ENCODE measurements at places on chromosomes 13 and 19. TPM values are rescaled to one million over a fixed set of nuclear protein-coding genes. Genes with fewer than 3 reads are reported as not detected.

DNA sequence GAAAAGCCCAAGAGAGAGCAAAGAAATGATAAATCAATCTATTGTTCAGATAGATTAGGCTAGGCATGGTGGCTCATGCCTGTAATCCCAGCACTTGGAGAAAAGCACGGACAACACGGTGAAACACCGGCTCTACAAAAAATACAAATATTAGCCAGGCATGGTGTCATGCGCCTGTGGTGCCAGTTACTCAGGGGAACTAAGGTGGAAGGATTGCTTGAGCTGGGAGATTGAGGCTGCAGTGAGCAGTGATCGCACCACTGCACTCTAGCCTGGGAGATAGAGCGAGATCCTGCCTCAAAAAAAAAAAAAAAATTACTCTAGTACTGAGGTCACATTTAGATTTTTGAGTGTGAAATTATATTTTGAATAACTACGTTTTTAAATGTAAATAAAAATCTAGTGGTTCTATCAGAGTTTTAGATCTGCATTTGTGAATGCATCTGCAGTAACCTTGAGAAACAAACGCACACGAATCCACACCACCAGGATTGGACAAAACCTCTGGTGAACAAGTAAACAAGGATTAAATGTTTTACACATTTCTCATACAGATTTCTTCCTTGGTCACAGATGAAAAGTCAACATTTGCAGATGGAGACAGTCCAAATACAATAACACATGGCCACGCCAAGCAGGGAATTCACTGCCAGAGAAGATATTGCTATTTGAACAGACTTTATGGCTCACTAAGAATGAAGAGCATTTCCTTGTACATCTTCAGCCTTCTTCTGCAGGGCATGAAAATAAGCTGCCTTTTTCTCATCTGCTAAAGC is 917.6 kb downstream of the PCDH9 start:
- no peak for DNase-seq

DNA sequence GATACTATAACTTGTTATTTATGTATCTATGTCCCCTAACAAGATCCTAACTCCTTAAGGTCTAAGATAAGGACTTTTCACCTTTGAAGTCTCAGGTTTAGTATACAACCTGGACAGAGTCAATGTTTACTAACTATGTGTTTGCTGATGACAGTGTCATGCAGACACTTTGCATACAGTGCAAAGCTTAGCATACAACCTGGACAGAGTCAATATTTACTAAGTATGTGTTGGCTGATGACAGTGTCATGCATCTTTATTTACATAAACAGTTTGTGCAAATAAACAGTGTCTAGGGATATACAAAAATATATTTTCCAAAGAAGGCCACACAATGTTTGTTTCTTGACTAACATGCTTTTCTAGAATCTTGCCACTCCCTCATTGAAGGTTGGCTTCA is 34.7 kb downstream of the DCT start:
- DNase-seq = no peak

DNA sequence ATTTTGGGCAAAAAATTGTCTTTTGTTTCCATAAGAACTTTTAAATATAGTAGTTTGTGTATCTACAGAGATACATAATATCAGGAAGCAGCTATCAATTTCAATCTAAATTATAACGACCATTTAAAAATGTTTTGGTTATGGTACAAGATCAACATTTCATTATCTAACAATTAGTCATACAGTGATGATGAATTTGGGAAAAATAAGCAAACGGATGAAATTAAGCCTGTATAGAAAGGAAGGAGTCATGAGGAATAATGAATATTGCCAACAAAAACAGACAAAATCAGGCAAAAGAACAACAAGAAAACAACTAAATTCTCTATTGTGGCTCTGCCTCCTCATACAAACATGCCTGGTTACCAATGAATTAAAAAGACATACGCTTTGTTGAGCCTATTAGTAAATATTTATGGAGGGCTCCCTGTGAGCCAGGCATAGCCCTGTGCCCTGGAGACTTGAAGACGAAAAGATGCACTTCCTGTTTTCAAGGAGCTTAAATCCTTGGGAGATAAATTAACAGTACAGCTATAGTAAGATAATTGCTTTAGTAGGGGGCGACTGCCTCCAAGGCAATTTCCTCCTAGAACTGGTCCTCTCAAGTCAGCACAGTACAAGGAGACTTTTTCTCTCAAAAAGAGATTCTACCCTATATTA is 73.0 kb downstream of the NALCN start:
- no peak for DNase-seq

DNA sequence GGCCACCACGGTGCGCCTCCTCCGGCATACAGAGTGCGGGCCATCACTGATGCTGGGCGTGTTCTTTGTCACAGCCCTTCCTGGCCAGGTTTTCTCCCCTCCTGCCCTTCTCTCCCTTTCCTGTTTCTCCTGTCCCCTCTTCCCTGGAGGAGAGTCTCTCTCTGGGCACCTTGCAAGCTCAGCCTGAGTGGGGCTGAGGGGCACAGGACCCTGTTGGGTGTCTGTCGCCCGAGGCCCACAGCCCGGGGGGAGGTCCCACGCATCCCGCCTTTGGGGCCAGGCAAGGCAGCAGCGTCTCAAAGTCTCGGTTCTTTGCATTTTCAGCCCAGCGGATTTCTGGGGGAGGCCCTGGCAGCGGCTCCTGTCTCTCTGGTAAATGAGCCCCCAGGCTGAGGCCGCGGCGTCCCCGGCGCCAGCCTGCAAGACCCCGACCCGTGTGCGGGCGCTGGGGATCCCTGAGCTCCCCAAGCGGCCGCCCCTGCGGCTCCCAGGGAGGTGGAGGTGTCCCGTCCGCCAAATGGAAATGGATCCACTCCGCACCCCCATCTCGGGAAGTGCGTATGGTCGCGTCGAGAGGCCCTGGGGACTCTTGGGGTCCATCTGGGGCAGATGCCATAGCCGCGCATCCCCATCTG is 47.2 kb downstream of the COMP start:
- DNase-seq = no peak

GRCh38 chr13:37905736-37906135 is 36.2 kb upstream of the TRPC4 start:
- DNase-seq = no peak

DNA sequence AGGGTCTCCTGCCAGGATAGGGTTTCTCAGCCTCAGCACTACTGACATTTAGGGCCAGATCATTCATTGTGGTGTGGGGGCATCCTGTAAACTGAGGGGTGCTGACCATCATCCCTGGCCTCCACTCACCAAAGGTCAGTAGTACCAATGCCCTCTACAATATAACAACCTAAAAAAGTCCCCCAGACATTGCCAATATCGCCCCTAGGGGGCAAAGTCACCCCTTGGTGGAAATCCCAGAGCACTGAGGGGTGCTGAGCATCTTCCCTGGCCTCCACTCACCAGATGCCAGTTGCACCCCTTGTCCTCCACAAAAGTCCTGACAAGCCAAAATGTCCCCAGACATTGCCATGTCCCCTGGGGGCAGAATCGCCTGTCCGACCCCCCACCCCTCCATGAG is 21.6 kb downstream of the CPAMD8 start:
- DNase-seq = no peak

GRCh38 chr13:35225582-35225981 is 250.9 kb downstream of the MAB21L1 start:
- DNase-seq = no peak

- no peak for DNase-seq
Observed at GRCh38 chr13:77349365-77349764, 22.5 kb upstream of the MYCBP2 start.

- no peak for DNase-seq
Observed at GRCh38 chr19:50794876-50795663, 4.9 kb downstream of the ACP4 start.

DNA sequence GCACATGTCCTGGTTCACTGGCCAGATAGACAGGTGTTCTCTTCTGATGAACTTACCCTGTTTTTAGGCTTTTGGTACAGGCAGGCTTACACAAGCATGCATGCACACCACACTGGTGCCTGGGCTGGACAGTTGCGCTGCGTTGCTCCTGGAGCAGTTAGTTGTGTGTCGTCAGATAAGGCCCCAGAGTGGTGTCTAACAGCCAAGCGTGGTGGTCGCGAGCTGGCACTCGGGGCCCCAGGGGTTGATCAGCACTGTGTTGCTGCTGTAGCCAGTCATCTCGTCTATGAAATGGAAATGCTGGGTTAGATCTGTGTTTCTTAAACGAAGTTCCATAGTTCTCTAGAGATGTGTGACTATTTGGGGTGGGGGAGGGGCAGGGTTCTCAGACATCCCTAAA is 24.6 kb upstream of the TEX29 start:
- no peak for DNase-seq

- DNase-seq = no peak
Observed at GRCh38 chr19:3477951-3478350, 2.4 kb downstream of the SMIM24 start.

- DNase-seq = no peak
Observed at GRCh38 chr19:28067882-28068281, 1145.1 kb downstream of the UQCRFS1 start.

- DNase-seq = no peak
Observed at GRCh38 chr13:52053460-52053859, 29.0 kb downstream of the UTP14C start.

GRCh38 chr19:29952177-29952576 is 10.1 kb downstream of the URI1 start:
- DNase-seq = no peak

GRCh38 chr13:89660752-89661151 is 1686.7 kb upstream of the MIR17HG start:
- DNase-seq = no peak

GRCh38 chr13:109253316-109253715 is 533.1 kb downstream of the IRS2 start:
- no peak for DNase-seq

DNA sequence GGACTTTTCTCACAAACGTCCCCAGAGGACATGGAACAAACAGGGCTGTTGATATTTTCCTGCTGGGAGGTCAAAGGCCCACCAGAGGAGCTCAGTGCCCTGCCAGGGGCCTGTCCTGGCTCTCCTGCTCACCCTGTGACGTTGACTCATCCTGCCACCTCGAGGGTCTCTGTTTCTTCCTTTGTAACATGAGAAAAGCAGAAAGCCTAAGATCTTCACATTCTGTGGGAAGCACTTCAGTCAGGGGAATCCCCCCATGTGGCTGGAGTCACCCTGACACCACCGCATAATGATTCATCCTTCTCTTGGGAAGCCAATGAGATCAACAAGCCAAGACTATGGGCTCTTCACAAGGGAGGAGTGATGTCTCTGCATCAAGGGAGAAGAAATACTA is 147.9 kb downstream of the KATNAL1 start:
- DNase-seq = no peak

DNA sequence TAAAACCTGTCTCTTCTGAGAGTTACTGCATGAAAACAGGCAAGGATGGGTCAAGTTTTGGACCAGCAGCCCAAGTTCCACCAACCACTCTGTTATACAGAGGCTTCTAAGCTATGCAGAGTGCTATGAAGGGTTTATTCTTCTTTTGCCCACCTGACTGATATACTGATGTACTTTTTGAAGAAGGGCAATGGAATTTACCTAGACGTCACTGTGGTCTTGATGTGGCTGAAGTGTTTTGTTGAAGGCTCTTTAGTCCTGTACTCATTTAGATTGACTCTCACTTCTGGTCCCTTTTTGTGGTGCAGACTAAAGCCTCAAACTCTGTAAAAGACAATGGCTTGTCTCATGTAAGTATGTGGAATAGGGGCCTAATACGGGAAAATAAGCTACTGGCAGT is 92.0 kb downstream of the DGKH start:
- DNase-seq = no peak

DNA sequence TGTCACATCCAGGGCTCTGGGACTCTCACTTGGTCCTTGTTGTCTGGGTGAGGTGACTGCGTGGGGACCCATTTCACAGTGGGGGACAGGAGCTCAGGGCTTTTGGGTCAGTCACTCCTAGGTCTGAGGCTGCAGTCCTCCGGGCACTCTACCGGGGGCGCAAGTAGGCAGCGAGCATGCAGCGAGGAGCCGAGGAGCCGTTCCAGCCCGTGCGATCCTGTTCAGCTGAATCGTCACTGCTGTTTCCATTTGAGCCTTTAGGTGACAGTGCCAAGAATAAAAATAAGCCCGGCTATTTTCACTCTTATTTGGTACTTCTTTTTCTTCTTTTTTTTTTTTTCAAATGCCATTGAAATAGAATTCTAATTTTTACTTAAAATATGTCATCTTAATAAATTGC is 126.5 kb downstream of the ZNF536 start:
- DNase-seq = no peak

DNA sequence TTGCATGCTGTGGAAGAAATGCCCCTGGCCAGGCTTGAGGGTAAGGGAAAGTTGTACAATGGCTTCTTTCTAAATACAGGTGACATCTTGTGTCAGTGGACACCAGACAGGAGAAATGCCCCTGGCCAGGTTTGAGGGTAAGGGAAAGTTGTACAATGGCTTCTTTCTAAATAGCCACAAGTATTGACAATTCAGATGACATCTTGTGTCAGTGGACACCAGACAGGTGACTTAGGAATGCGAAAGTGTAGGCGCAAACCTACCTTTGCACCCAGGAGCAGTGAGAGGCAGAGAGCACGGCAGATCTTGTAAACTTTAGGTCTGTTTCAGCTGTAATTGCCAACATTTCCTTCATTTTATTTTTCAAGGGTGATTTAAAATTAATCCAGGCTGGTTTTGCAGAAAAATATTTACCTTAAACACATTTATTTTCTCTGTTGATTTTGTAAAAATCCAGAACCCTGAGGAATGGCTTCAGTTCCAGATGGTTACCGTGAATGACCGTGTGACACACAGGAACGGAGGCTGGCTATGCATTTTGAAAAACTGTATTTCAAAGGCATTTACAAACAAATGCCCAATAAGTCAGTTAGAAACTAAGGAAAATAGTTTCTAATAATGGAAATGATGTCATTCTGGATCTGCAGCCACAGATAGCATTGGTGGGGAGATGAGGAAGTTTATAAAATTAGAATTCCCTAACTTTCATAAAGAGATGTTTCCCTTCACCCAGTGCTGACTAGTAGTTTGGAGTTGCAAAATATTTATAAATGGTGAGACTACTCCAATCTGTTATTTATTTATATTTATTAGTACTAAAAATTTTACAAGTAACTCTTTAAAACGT is 34.9 kb downstream of the TNFSF13B start:
- DNase-seq = no peak

The LILRB1 gene
- not detected for total RNA-seq

The POU2F2 gene
- total RNA-seq = 2.5 TPM

The NRTN gene
- total RNA-seq = 4.8 TPM

The PEAK3 gene
- not detected for total RNA-seq

The HIPK4 gene
- 0.30 TPM for total RNA-seq

The CGB2 gene
- not detected for total RNA-seq

The TMEM190 gene
- total RNA-seq = not detected

The CABP5 gene
- not detected for total RNA-seq

The TEAD2 gene
- total RNA-seq = 164 TPM

The GDF15 gene
- total RNA-seq = 1.2 TPM

The CYP2F1 gene
- total RNA-seq = not detected

The SHANK1 gene
- 6.8 TPM for total RNA-seq

The TMEM255B gene
- total RNA-seq = 2.4 TPM

The SHISA7 gene
- 0.59 TPM for total RNA-seq

Measured in neural crest cell (in vitro differentiated cells).